Activated T-helper 1 cell treated with anti-CD3 and anti-CD28 coated beads, Interleukin-2, amount 50 U/mL, for 16 hours (primary cell): ENCODE measurements at places on chromosomes 1 and 21.

DNA sequence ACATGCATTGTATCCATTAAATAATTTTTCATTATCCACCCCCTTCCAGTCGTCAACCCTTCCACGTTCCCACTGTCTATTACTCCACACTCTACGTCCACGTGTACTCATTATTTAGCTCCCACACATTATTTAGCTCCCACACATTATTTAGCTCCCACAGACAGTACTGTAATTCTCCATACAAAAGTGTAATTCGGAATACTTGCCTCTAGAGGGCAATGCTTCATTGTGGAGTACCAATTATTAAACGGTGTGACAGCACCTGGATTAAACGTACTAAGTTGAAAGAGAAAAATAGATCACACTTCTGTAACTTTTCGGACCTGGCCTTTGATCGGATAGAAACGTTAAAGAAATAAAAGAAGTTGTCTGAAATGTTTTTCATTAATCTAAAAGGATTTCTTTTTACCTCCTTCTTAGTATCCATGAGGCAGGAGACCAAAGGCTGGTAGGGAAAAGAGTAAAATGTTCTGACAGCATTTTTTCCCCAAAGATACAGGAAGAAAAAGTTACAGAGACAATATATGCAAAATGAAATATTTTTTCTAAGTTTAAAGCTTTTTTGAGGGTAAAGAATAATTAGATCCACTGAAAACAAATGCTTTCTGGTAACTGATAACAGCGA lies 99.2 kb downstream of the LHX8 start:
- no peak for DNase-seq

DNA sequence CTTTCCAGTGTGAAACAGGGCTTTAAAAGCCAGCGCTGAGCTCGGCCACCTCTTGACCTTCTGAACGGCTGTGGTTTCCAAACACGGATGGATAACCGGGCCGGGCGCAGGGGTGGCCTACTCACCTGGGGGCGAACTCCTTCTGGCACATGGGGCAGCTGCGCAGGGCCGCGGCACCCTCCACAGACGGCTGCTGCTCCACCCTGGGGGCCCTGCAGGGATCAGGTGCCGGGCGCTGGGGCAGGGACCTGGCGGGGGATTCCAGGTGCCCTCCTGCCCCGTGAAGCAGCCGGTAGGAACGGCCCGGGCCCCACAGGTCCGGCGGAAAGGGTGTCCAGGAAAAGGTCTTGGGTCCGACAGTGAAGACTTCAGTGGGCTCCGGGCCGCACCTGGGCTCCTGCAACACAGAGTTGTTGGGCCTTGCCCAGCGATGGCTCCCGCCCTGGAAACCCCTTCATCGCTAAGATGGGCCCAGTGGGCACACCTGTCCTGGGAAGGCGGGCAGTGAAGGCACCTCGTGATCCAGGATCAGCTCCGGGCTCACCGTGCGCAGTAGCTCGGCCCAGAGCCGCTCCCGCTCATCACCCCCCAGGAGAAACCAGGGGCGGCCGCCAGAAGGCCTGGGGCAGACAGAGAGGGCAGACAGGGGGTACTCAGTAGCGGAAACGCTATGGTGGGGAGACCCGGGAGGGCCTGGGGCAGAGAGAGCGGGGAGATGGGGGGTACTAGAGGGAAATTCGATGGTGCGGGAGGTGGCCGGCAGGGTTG lies 874 bp downstream of the FAAP20 start:
- DNase-seq = no peak

- DNase-seq = no peak
Observed at GRCh38 chr1:203264052-203264501, 34.6 kb upstream of the CHIT1 start.

DNA sequence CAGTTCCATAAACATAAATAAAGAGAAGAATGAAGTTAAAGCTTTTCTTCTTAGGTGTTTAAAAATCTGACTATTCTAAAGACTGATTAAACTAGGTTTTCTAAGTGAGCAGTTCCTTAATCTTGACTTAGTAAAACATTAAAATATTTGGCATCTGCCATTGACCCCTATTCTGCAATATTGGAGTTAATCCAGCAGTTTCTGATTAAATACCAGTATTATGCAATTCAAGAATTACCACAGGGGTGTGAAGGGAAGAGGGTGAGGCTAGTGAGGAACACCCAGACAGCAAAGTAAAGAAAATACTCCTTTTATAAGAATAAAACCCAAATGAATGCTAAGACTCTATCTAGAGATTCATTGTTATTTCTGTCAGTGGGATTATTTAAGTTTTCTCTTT lies 40.9 kb downstream of the CLIC4 start:
- DNase-seq = no peak

- DNase-seq = no peak
Observed at GRCh38 chr21:28375708-28376385, 616.8 kb downstream of the LTN1 start.

DNA sequence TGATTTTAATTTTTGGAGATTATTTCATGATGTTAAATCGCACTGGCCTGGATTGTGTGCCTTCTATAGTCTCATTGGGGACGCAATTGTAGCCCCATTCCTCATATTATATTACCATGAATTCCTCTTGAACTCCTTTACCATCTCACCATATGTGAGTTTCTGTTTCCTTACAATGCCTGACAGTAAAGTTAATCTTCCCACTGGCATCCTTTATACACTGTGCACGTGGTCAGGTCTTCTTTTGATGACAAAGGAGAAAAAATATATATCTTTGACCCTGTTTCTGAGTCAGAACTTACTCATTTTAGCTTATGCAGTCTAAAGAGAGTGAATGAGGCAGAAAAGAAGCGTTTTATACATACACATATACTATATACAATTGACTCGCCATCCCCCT lies 774 bp upstream of the ABL2 start:
- no peak for DNase-seq

DNA sequence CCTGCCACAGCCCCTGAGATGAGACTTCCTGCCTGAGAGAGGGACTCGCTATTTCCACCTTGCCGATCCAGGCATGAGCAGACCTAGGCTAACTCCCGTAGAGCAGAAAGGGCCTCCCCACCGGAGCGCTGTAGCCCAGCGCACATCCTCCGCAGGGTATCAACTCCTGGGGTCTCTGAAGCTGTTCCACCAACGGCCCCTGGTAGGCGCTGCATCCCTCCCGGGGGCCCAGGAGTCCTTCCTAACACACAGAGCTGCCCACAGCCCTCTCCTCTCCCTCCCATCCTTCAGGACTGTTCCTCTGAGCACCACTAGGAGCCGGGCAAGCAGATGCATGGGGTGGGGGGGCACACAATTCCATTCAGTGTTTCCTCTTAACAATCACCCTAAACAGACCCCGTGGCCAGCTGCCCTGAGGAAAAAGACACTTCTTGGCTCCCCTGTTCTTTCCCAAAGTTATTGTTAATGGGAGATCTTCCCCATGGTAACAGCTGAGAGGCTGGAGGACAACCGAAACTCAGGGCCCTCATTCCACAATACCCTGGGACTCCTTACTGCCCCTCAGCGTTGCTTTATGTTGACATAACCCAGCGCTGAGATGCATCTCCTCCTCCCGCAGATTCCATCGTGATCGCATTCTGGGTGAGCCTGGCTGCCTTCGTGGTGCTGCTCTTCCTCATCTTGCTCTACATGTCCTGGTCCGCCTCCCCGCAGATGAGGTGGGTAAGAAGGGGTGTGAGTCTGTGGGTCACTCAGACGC lies 7.5 kb downstream of the MRAP start:
- DNase-seq = no peak

DNA sequence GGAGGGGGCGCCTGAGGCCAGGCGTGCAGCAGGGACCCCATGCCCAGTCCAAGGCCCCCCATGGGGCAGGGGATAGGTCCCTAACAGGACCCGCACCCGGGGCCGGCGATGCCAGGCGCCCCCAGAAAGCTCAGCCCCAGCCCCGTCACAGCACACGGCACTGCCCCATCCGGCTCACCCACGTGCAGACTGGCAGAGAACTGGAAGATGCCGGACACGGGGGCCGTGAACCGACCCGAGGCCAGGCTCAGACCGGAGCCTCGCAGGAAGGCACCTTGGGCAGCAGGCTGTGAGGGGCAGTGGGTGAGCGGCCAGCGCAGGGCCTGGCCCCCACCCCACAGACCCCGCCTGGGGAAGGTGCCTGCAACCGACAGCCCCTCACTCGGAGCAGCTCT lies 3.3 kb downstream of the C1QTNF12 start:
- DNase-seq = no peak

GRCh38 chr1:87872189-87872588 lies 543.5 kb downstream of the LMO4 start:
- no peak for DNase-seq
